ENCODE measurements at places on chromosomes 6 and 20.

DNA sequence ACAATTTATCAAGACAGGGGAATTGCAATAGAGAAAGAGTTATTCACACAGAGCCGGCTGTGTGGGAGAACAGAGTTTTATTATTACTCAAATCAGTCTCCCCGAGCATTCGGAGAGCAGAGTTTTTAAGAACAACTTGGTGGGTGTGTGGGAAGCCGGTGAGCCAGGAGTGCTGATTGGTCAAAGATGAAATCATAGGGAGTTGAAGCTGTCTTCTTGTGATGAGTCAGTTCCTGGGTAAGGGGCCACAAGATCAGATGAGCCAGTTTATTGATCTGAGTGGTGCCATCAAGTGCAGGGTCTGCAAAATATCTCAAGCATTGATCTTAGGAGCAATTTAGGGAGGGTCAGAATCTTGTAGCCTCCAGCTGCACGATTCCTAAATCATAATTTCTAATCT, 50.0 kb upstream of the ECI2 start:
- DNase-seq, result no peak

DNA sequence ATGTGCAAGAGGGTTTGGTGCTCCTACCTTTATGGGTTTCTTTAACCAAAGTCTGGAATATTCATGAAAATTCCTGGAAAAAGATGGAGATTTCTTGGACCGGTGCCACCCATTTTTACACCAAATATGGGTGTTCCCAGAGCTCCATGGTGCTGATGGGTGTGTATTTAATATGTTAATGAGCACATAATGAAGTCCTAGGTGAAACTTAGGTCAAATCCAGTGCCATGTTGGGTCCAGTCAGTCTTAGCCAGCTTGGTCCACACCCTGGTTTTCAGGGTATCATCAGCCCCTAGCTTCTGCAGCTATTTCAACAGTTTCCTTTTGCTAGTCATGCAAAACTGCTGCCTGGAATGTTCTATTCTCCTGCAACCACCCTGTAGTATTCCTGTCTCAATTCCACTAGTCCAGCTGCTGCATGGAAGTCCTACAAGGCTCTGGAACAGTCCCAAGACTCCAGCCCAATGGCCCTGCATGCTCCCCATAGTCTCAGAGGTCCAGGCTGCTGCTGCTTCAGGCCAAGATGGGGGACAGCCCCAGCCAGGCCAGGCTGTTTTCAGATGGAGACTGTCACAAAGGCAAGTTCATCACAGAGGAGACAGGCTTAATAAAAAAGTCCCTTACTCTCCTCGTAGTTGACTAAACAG, 31.8 kb downstream of the CST9L start:
- no peak for DNase-seq

- peak; percentile 71 for DNase-seq
Observed at GRCh38 chr6:32190054-32190851, at the start of gene PBX2. Gene PBX2, minus strand, starts transcription at chr6:32190202. Its CDS starts 287 bp downstream, at chr6:32189915.

DNA sequence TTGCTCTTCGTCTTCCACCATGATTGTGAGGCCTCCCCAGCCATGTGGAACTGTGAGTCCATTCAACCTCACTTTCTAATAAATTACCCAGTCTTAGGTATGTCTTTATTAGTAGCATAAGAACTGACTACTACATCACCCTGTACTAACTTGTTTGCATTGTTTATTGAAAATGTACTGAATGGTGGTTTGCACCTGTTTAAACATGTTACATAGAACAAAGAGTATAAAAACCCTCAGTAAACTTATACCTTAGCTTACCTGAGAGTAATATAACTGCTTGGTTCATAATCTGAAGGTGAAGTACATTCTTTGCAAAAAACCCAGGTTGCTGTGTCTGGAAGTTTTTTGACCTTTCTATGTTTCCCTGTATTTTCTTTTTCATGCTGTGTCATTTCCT, 777.8 kb downstream of the TBC1D32 start:
- no peak for DNase-seq

DNA sequence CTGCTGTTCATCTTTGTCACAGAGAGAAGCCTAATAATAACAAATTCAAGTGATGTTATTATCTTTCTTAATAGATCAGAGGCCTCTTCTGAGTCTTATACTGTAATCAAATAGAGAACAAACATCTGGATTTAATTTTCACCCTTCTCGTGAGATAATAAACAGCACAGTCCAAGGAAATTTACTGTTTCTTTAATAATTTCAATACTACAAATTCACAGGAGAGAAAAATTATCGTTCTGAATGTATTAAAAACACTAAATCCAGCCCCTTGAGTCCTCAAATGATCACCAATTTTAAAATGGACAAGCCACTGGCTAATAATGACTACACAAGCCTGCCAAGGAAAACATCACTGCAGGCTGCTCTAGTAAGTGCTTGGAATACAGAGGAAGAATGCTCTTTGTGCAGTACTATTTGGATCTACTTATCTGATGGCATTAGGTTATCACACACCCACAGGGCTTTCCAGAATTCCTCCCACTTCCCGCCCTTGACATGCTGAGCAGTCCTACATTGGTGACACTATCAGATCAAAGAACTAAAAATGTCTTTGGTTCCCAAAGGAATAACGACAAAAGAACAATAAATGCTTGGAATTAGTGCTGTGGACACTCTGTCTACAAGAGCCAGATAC, 38.1 kb downstream of the SYNE1 start:
- DNase-seq, result no peak

GRCh38 chr6:54525731-54526130, 217.5 kb downstream of the TINAG start:
- no peak for DNase-seq

DNA sequence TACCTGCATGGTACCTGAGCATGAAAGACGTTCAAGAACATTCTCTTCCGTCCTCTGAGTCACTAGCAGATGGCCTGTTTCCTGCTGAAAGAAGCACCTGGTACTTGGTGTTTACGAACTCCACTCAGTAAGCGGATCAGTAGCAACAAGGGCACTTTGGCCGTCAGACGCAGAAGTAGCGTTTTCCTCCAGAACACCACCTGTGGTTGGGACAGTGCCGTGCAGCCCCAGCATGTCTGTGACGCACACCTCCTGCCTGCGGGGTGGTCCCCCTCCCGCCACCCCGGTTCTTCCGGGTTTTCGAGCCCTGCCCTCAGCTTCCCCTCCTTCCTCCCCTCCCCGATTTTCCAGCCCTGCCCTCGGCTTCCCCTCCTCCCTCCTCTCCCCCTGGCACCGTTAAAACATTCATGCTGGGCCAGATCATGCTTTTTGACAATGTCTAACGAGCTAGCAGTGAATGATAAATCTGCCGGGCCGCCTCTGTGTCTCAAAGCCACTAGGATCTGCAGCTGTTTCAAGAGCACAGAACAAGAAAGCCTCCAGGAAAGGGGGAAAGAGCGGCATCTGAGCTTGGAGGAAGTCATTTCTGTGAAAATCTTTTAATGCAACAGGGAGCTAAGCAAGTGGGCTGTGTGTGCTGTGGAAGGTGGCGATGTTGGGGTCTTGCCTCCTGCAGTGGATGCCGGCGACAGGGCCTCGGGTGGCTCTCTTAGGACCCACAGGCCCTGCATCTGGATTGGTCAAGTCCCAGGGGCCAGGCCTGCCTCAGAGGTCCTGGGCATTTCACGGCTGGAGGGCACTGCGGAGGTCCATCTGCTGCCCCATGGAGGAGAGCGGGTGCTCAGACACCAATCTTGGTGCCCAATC, 207.9 kb downstream of the ERMARD start:
- peak; percentile 88 for DNase-seq

- no peak for DNase-seq
Observed at GRCh38 chr6:87431263-87431662, 23.5 kb downstream of the CFAP206 start.

DNA sequence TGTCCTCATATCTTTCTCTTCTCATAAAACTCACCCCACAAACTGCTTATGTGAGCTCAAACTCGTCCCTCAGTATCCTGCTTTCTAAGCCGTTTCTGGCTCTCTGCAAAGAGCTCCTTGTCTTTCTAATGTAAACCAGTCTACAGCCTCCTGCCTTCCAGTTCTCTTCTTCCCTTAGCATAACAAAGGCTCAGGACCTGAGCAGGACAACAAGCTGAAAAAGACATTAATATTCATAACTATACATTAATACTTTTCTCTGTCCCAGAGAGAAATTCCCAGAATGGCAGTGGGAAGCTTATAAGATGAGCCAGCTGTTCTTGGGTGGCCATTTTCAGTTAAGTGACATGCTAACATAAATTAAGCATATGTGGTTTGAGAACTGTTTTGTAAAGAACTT, 207.0 kb upstream of the TCF21 start:
- DNase-seq, result no peak

- DNase-seq, result no peak
Observed at GRCh38 chr6:100565439-100566104, 100.9 kb upstream of the SIM1 start.

GRCh38 chr6:8268156-8268555, 165.8 kb upstream of the EEF1E1 start:
- no peak for DNase-seq

DNA sequence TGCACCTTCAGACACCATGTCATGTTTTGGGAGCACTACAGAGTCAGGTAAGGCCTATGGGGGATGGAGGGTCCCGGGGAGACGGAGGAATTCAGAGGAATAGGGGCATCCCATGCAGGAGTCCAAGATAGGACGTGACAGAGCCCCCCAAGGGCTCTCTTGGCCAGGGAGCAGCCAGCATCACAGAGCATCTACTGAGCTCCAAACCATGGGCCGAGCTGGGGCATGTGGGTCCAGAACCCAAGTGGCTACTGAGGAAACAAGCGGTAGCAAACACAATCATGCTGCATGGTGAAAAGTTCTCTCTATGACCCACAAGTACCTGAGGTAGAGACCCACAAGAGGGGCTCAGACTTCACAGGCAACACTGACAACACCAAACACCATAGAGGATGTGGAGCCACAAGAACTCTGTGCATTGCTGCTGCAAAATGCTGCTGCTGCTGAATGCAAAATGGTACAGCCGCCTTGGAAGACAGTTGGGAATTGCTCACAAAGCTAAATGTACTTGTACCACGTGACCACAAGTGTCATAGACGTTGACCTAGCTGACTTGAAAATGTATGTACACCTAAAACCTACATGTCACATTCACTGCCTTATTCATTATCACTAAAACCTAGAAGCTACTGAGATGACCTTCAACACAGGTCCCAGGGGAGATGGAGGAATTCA, 33.4 kb upstream of the MAS1L start:
- no peak for DNase-seq

- no peak for DNase-seq
Observed at GRCh38 chr6:25154034-25154596, 125.1 kb upstream of the CARMIL1 start.

GRCh38 chr6:30747902-30748769, 3.8 kb upstream of the IER3 start:
- no peak for DNase-seq

DNA sequence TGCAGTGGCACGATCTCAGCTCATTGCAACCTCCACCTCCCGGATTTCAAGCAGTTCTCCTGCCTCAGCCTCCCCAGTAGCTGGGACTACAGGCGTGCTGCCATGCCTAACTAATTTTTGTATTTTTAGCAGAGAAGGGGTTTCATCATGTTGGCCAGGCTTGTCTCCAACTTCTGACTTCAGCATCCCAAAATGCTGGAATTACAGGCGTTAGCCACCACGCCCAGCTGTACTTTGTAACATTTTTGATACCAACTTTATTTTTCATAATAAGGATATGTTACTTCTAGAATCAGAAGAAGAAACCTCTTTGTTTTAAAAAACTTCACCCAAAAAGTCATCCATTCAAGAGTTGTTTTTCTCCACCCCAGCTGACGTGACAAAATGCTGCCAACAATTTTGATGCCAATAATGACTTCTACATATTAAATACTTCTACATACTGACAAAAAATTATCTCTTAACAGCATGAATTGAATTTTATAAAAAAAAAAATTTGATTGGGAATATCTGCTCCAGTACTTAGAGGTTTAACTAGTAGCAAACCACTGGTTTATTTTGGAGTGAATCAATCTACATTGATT, 22.5 kb upstream of the PRIM2 start:
- DNase-seq, result no peak

- DNase-seq, result no peak
Observed at GRCh38 chr6:3355358-3356055, 96.8 kb downstream of the PSMG4 start.

- no peak for DNase-seq
Observed at GRCh38 chr6:14200047-14200446, 82.5 kb downstream of the CD83 start.

DNA sequence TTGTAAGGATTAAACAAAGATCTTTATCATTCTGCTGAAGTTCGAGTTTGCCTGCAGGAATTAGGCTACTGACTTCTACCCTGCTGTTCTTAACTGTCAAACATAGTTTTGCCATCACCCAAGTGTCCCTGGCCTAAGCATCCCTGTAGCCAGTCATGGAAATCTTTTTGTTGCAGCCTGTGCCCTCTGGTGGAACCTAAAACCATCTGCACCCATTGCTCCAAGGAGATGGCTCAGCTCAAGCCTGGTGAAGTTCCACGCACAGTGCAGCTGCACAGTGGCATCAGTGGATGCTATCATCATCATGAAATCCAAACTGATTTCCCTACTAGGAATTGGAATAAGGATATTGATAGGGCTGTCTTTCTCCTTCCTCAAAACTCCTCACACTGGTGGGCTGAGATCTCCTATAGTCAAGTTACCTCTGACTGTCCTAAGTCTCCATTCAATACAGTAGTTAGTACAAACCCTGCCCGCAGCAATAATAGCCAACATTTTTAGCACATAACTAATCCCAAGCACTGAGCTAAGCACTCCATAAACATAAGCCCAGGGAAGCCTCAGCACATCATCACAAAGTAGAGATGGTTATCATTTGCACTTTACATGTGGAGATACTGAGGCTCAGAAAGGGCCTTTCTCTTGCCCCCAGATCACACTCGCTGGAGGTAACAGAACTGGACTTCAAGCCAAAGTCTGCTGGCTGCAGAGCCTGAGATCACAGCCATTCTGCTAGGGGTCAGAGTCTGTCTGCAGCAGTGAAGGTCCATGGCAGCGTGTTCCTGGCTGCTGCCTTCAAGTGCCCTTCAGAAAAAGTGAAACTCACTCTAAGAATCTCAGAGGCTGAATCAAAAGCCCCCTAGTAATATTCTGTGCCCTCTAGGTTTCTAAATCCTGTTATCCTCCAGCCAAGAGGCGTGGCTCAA, 77.2 kb upstream of the MC3R start:
- DNase-seq, result peak; percentile 66

GRCh38 chr6:15877231-15877630, 214.4 kb upstream of the DTNBP1 start:
- no peak for DNase-seq

GRCh38 chr20:40954521-40955165, 74.0 kb upstream of the TOP1 start:
- DNase-seq, result no peak

DNA sequence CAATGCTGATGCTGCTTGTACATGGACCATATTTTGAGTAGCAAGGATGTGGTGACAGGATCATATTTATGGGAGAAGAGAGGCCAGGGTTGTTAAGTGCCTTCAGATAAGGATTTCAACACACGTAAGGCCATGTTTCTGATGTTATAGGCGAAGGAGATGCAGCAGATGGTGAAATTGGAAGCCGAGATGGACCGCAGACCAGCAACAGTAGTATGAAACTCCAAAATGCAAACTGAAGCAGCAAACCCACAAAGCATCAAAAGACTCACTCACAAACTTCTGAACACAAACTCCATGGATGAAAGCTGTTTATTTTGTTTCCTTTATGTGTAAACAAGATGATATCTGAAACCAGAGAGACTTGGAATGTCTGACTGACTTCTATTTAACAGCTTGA, 35.6 kb upstream of the LAMP5 start:
- DNase-seq, result no peak

- DNase-seq, result no peak
Observed at GRCh38 chr6:19121521-19121920, 715.6 kb upstream of the ID4 start.
